Activated gamma-delta T cell (primary cell): ENCODE measurements at places on chromosomes 3 and 15.
A peak's percentile ranks its signal among the peaks of the same experiment; 100 is the strongest.

GRCh38 chr3:175977968-175978752 lies 1119.0 kb downstream of the NAALADL2 start:
- peak; percentile 5 for DNase-seq

DNA sequence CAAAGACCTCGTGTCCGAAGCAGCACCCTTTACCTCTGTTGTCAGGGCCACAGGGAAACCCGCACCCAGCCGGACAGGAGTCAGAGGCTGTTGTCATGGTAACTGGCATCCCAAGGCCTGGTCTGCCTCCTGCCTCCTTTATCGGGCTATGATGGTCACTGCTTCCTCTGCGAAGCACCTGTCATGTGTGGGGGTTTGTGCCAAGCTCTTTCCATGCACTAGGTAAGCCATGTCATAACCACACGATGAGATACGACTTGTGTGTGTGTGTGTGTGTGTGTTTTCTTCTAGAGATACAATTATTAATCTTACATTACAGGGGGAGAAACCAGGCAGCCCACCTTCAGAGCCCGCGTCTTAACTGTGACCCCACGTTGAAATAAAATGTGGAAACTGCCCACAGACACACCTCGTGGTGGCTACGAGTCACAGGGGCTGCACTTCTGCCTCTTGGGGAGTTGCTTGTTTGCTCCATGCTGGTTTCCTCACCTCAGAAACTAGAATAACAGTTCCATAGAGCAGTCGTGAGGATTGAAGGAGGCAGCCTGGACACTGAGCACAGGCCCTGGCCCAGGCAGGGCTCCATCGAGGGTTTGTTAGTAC lies 18.0 kb downstream of the ZDHHC19 start:
- no peak for DNase-seq

GRCh38 chr3:23811185-23811527 lies 5.4 kb downstream of the UBE2E1 start:
- DNase-seq, result no peak

GRCh38 chr3:114216186-114216970 lies 21.0 kb downstream of the ZNF80 start:
- no peak for DNase-seq

- DNase-seq, result no peak
Observed at GRCh38 chr3:68648494-68648893, 283.9 kb downstream of the TAFA4 start.

DNA sequence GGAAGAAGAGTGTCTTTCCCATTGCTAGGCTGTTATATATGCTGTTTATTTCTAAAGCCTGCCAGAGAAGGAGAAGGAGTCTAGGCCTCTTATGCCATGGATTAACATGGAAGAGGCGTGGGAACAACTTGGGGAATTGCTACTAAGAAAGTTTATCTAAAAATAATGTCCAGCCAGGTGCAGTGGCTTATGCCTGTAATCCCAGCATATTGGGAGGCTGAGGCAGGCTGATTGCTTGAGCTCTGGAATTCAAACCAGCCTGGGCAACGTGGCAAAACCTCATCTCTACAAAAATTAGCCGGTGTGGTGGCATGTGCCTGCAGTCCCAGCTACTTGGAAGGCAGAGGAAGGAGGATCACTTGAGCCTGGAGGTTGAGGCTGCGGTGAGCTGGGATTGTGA lies 51.7 kb upstream of the ARPP19 start:
- DNase-seq, result no peak

GRCh38 chr3:122215592-122216298 lies 32.3 kb downstream of the CASR start:
- DNase-seq, result no peak

GRCh38 chr3:123350971-123351370 lies 97.9 kb downstream of the ADCY5 start:
- DNase-seq, result no peak

GRCh38 chr3:128784232-128784631 lies 58.2 kb downstream of the RAB7A start:
- DNase-seq, result no peak

GRCh38 chr3:196219194-196219969 lies 3.0 kb downstream of the SLC51A start:
- DNase-seq, result no peak

GRCh38 chr15:100829457-100829856 lies 50.2 kb upstream of the ALDH1A3 start:
- DNase-seq, result no peak

GRCh38 chr15:82040862-82041261 lies 5.0 kb downstream of the MEX3B start:
- DNase-seq, result no peak

DNA sequence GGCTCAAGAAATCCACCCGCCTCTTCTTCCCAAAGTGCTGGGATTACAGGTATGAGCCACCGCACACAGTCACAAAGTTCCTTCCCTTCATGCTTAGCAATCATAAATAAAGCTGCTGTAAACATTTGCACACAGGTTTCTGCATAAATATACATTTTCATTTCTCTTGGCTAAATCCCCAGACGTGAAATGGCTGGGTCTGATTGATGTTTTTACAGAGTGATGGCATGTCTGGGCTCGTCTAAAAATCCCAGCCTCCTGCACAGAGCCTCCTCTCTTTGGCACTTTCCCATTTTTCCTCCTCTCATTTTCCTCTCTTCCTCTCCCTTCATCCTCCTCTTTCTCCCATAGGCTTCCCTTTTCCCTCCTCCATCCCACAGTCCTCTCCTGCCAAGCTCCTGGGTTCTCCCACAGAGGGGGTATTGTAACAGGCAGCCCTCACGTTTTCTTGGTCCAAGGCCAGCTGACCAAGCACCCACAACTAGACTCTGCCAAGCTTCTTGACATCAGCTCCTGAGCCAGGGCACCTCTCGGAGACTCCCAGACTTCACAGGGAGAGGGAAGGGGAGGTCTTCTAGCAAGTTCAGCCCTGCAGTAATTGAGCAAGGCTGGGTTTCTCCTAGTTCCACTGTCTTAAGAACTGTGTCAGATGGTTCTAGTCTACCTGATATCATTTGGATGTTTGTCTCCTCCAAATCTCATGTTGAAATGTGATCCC lies 10.5 kb upstream of the PLA2G4E start:
- DNase-seq, result no peak

DNA sequence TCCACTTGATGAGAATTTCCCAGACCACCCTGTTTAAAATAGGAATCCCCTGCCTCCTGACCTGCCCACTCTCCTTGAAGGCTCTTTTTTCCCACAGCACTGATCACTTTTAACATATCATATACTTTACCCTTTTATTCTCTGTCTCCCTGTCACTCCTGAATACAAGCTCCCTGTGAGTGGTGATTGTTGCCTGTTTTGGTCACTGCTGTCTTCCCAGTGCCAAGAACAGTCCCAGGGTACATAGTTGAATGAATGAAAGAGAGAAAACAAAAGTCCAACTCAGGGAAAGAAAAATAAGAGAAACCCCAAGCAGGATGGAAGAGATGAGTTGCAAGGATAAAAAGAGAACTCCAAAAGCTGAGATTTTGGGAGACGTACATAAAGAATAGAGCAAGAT lies 500.3 kb upstream of the LMCD1 start:
- no peak for DNase-seq

DNA sequence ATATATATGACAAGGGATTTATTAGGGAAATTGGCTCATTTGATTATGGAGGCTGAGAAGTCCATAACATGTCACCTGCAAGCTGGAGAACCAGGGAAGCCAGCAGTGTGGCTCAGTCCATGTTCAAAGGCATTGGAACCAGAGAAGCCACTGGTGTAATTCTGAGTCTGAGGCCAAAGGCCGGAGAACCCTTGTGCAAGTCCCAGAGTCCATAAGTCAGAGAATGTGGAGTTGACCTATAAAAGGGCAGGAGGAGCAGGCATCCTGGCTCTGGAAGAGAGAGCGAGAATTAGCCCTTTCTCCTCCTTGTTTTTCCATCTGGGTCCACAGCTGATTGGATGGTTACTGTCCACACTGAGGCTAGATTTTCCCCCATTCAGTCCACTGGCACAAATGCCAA lies 319.8 kb downstream of the IGSF11 start:
- no peak for DNase-seq

DNA sequence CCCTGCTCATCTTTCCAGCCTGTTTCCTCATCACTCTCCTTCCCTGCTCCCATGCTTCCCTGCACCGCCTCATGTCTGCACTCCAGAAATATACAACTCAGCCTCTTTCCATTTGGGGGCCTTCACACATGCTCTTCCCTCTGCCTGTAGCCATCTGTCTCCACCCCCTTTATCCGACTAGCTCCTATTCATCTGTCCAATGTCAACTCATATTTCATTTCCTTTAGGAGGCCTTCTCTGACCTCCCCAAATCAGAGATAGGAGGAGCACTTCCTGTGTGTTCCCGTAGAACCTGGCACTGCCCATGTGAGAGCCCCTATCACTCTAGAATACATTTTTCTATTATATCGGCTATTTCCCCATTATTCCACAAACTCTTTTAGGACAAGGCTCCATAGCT lies 10.6 kb downstream of the ATP8B4 start:
- no peak for DNase-seq

- no peak for DNase-seq
Observed at GRCh38 chr3:28053759-28054158, 187.7 kb upstream of the CMC1 start.

GRCh38 chr3:46501702-46502101 lies 3.9 kb downstream of the RTP3 start:
- no peak for DNase-seq

GRCh38 chr3:36842275-36842674 lies 77.9 kb upstream of the DCLK3 start:
- DNase-seq, result no peak

- no peak for DNase-seq
Observed at GRCh38 chr3:186985661-186986364, 55.5 kb downstream of the ST6GAL1 start.

GRCh38 chr3:170331143-170331542 lies 26.4 kb upstream of the SKIL start:
- DNase-seq, result no peak
